ENCODE measurements at places on chromosomes 12 and 14.

DNA sequence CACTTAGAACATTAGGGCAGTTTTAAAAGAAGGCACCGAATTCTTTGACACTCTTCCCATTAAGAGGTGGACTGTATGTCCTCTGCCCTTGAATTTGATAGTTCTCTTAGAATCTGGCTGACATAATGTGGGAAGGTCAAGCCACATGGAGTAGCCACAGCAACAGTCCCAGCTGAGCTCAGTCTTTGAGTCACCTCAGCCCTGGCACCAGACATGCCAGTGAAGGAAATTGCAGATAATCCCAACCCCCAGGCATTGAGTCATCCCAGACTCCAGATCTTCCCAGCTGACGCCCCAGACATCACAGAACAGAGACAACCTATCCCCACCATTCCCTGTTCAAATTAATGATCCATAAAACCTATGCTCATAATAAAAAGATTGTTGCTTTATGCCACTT, 83.4 kb downstream of the GTF2A1 start:
- DNase-seq: no peak

- DNase-seq: no peak
These were observed 7.7 kb downstream of the PPP1R3E start for GRCh38 chr14:23294734-23295561.

GRCh38 chr12:113683574-113683973, 211.9 kb upstream of the LHX5 start:
- DNase-seq: no peak

DNA sequence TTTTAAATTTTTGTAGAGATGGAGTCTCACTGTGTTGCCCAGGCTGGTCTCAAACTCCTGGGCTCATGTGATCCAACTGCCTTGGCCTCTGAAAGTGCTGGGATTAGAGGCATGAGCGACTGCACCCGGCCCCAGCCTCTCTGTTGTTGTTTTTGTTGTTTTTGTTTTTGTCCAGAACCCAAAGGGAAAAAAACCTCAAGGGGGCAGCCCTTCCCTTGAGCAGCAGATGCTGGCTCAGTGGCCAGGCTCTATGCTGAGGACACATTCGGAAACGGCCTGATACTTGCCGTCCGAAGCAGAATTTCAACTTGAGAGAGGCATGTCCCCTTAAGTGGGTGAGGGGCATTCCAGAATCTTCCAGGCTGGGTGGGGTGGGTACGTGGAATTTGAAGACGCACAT, 6.7 kb downstream of the MVK start:
- DNase-seq: no peak

GRCh38 chr12:116984098-116984497, 73.3 kb downstream of the FBXW8 start:
- DNase-seq: no peak

- no peak for DNase-seq
These were observed 35.5 kb upstream of the RERG start for GRCh38 chr12:15256761-15257160.

GRCh38 chr14:72887514-72887913, 6.4 kb downstream of the DPF3 start:
- no peak for DNase-seq

DNA sequence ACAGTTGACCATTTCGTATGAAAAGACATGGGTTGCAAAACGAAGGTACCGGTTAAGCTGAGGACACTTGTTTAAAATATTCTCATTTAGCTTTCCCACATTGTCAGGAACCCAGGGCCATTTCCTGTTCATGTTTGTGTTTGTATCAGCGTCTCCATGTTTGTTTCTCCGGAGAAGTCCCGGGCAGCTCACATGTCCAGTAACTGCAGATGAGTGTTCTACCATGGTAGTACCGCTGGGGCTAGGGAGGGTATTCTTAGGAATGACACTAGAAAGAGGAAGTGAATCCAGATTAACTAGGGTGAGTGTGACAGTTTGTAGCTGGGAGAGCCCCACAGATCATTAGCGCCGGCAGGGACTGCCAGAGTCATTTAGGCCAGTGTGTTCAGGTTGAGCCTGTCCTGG, 50.0 kb upstream of the EVL start:
- DNase-seq: no peak

- no peak for DNase-seq
These were observed 436.3 kb downstream of the DPF3 start for GRCh38 chr14:72457641-72458040.

GRCh38 chr12:110750784-110751461, 8.2 kb upstream of the PPP1CC start:
- DNase-seq: no peak

GRCh38 chr12:16155938-16156337, 121.5 kb downstream of the SLC15A5 start:
- no peak for DNase-seq

GRCh38 chr12:72390146-72390545, 118.0 kb downstream of the TRHDE start:
- no peak for DNase-seq

GRCh38 chr12:111193496-111193895, 175.4 kb downstream of the PHETA1 start:
- no peak for DNase-seq
